H9 (cell line): ENCODE measurements at places on chromosomes 3 and 15. TPM values are rescaled to one million over a fixed set of nuclear protein-coding genes. Genes with fewer than 3 reads are reported as not detected.

DNA sequence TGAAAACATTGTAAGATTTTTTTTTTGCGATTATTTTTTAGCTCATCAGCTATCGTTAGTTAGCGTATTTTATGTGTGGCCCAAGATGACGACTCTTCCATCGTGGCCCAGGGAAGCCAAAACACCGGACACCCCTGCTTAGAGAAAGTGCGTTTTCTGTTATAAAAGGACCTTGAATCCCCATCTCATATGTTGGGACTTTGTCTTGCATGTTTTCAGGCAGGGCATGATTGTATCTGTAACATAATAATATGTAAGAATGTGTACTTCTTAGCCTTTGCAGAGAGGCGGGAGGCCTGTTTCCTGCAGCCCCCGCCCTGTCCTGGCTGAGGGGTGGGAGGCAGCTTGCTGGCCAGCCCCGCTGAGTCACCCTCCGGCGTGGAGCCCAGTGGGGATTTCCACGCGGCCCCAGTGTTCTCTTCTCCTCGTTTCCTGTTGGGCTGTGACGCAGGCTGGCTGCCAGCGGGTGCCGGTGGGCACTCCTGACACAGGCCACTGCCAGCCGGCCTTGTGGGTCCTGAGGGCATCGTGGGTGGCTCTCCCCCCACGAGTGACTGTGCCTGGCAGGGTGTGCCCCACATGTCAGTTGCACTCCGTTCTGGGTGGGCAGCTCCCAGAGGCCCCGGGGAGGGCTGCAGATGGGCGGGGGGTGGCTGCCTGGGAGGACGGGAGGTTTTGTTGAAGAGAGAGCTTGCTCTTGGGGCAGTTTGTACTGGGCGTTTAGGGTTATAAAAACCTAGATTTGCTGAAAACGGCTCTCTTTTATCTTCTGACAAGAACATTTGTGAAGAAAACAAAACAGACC lies 55.6 kb downstream of the SMAD3 start:
- no peak overlapping the region for H3K4me3 ChIP-seq
- H3K27me3 ChIP-seq, result no peaks in the 10 kb centered on the region
- DNase-seq, result no peak
- no peak overlapping the region for H3K27ac ChIP-seq
- H3K36me3 ChIP-seq, result no peaks in the 10 kb centered on the region

- H3K27me3 ChIP-seq, result no peaks in the 10 kb centered on the region
- no peak for DNase-seq
- H3K4me1 ChIP-seq, result no peaks in the 10 kb centered on the region; the same call in 1 of the 2 replicates
- H3K27ac ChIP-seq, result no peak overlapping the region
- H3K36me3 ChIP-seq, result peaks cover 8% of the 10 kb centered on the region; the same call in 1 of the 2 replicates
Observed at GRCh38 chr3:182309120-182309519, 484.2 kb upstream of the ATP11B start.

GRCh38 chr3:97658668-97659285 lies 105.8 kb upstream of the ARL6 start:
- H3K4me1 ChIP-seq, result peaks cover 4% of the 10 kb centered on the region
- no peak overlapping the region for H3K27ac ChIP-seq
- H3K4me3 ChIP-seq, result no peak overlapping the region
- DNase-seq, result no peak

- H3K27me3 ChIP-seq, result no peaks in the 10 kb centered on the region
- DNase-seq, result no peak
- H3K4me1 ChIP-seq, result no peaks in the 10 kb centered on the region; the same call in 1 of the 2 replicates
- no peak overlapping the region for H3K4me3 ChIP-seq
Observed at GRCh38 chr3:94928921-94929320, 866.1 kb downstream of the NSUN3 start.

- H3K27me3 ChIP-seq, result no peaks in the 10 kb centered on the region
- no peak overlapping the region for H3K4me3 ChIP-seq
- peak; percentile 49 for DNase-seq
- H3K4me1 ChIP-seq, result no peaks in the 10 kb centered on the region; the same call in 1 of the 2 replicates
- peaks cover 72% of the 10 kb centered on the region for H3K36me3 ChIP-seq
- H3K27ac ChIP-seq, result no peak overlapping the region
Observed at GRCh38 chr15:28191832-28192231, 92.7 kb upstream of the OCA2 start.

DNA sequence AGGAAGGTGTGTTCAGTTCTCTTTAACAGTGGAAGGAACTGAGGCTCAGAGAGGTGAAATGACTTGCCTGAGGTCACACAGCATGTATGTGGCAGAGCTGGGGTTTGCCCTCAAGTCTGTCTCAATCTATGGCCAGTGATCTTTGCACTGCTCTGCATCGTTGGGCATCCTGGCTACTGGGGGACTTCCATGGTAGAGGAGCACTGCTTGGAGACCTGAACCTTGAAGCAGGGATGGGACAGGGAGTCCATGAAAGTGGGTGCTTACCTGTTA lies 2.0 kb downstream of the CORO2B start:
- DNase-seq, result no peak
- H3K27ac ChIP-seq, result no peak overlapping the region
- no peaks in the 10 kb centered on the region for H3K36me3 ChIP-seq
- H3K27me3 ChIP-seq, result peaks cover 1% of the 10 kb centered on the region; the same call in 1 of the 2 replicates
- H3K4me3 ChIP-seq, result no peak overlapping the region

DNA sequence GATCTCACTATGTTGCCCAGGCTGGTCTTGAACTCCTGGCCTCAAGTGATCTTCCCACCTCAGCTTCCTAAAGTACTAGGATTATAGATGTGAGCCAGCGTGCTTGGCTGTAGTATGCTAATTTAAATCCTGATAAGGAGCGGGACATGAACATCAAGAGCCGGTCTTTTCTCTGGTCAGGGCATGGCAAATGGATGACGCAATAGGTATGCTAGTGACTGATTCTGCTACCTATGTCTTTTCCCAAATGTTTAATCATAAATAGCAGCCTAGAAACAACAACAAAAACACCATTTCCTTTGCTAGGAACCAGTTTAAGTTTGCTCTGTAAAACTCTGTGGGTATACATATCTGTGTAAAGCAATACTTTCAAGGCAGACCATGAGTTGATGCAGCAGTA lies 64.7 kb downstream of the STARD9 start:
- no peaks in the 10 kb centered on the region for H3K4me1 ChIP-seq
- H3K36me3 ChIP-seq, result peaks cover 14% of the 10 kb centered on the region
- DNase-seq, result no peak
- H3K4me3 ChIP-seq, result no peak overlapping the region
- no peak overlapping the region for H3K27ac ChIP-seq
- H3K27me3 ChIP-seq, result no peaks in the 10 kb centered on the region

The TMEM212 gene
- total RNA-seq, result not detected in 2 replicates

DNA sequence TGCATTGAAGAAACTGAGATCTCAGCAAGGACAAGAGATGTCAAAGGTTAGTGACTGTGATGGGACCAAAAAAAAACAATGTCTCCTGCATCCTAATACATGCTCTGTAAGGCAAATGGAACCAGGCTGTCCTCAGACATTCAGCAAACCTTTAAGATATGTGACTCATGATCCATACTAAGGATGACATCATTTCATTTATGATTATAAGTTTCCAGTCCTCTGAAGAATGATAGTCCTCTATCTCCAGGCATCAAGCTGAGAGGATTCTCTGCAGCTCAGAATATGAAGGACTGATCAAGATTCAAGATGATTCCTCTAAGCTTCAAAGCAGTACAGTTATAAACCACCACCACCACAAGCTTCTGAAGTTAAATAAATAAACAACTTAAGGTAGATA lies 47.6 kb downstream of the SSR3 start:
- no peak overlapping the region for H3K27ac ChIP-seq
- H3K4me3 ChIP-seq, result no peak overlapping the region
- DNase-seq, result no peak
- peaks cover 2% of the 10 kb centered on the region; the same call in 1 of the 2 replicates for H3K4me1 ChIP-seq
- H3K27me3 ChIP-seq, result no peaks in the 10 kb centered on the region

DNA sequence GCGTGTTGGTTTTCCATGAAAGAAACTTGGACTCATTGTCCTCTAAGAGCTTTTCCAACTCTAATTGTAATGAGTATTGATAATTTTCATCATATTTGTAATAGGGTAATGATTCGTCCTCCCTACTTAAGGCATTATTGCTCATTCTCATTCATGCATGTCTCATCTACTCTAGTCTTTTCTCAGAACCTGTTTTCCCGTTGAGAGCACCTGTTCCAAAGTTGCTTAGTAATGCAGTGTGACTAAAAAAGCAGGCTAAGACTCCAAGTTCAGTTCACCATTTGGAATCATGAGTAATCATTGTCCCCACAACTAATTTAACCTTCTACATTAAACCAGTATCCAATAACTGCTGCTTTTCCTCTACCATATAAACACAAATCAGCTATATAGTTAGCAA lies 84.0 kb downstream of the FILIP1L start:
- H3K4me1 ChIP-seq, result no peaks in the 10 kb centered on the region
- H3K27me3 ChIP-seq, result no peaks in the 10 kb centered on the region
- no peak overlapping the region for H3K4me3 ChIP-seq

DNA sequence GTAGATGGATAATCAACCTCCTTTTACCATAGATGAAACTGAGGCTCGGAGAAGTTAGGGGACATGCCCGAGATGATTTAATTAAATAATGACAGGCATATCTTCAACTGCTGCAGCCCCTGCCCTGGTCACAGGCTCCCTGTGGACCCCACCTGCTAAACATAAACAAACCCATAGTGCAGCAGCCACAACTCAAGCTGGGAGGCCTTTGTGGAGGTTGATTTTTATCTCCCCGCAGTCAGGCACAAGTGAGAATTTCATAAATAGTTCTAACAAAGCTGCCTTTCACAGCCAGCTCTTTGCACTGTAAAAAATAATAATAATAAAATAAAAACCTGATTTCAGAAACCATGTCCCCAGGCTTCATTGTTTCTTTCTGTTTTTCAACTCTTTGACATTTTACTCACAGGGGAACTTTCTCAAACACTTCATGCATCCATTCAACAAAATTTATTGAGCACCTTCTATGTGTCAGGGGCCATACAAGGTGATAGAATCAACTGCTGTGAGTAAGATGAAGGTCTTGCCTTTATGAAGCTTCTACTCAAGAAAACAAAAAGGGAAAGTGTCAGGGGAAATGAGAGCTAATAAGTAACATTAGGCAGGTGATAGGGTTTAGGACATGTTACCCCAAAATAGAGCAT lies 393.6 kb upstream of the PROK2 start:
- H3K4me3 ChIP-seq, result no peak overlapping the region
- H3K27ac ChIP-seq, result no peak overlapping the region
- no peak for DNase-seq
- no peaks in the 10 kb centered on the region for H3K36me3 ChIP-seq

DNA sequence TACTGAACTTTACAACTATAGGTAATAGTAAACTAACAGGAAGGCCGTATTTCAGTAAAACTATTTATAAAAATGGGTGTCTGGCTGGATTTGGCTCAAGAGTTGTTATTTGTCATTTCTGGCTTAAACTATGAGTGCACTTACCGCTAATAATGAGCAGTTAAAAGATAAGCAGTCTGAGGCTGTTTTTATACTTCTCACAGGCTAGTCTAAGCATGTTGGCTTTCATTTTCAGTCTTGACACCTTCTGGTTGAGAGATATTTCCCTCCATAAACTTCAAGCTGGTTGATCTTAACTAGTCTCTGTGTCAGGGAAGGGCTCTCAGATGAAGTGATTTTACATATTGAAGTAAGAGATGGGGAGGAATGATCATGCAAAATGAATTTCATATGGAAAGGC lies 96.1 kb downstream of the RSRC1 start:
- no peaks in the 10 kb centered on the region for H3K27me3 ChIP-seq
- H3K27ac ChIP-seq, result no peak overlapping the region
- H3K36me3 ChIP-seq, result peaks cover 4% of the 10 kb centered on the region
- no peak for DNase-seq
- H3K4me3 ChIP-seq, result no peak overlapping the region
- H3K4me1 ChIP-seq, result no peaks in the 10 kb centered on the region

DNA sequence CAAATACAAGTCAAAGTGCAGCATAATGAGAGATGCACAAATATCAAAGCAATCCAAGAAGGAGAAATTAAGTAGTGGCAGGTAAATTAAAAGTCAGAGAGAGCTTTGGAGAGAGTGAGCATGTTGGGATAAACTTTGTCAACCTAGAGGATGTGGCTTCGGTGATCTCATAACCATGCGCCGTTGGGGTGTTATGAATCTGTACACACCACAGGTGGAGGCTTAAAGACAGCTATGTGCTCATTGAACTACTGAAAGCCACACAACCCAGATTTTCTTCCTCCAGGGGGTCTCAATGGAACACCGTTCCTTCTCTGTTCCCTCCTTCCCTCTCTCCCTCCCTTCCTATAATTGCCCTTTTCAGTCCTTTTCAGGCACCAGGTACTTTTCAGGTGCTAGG lies 52.0 kb downstream of the SUCNR1 start:
- H3K27me3 ChIP-seq, result no peaks in the 10 kb centered on the region
- H3K27ac ChIP-seq, result no peak overlapping the region
- no peaks in the 10 kb centered on the region for H3K4me1 ChIP-seq
- no peak overlapping the region for H3K4me3 ChIP-seq
- H3K36me3 ChIP-seq, result no peaks in the 10 kb centered on the region
- no peak for DNase-seq

- H3K27ac ChIP-seq, result no peak overlapping the region
- no peaks in the 10 kb centered on the region for H3K36me3 ChIP-seq
- H3K4me3 ChIP-seq, result no peak overlapping the region
- no peaks in the 10 kb centered on the region for H3K4me1 ChIP-seq
- no peak for DNase-seq
- H3K27me3 ChIP-seq, result peaks cover 2% of the 10 kb centered on the region; the same call in 1 of the 2 replicates
Observed at GRCh38 chr3:119613201-119613600, 15.5 kb downstream of the PLA1A start.

DNA sequence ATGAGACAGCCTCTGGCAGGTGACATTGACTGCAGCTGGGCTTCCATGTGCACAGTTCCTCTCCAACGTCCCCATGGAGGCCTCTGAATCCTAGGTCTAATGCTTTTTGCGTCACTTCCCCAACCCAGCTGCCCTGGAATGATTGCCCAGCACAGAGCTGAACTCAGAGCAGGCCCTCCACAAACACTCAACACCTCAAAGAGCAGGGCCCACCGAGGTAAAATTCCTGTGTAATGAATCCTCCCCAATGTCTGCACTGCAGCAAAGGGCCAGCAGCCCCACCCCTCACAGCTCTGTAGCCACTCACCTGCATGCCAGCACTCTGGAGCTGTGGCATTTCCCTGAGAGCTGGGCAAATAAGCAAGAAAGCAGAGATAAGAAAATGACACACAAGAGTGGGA lies 42.6 kb upstream of the DUSP7 start:
- no peaks in the 10 kb centered on the region for H3K27me3 ChIP-seq
- DNase-seq, result no peak
- H3K4me3 ChIP-seq, result no peak overlapping the region
- no peaks in the 10 kb centered on the region for H3K4me1 ChIP-seq
- H3K27ac ChIP-seq, result no peak overlapping the region

The RTP4 gene
- not detected in 2 replicates for total RNA-seq
